ENCODE measurements at places on chromosomes 2 and 18.

- no peak for DNase-seq
Measured at GRCh38 chr2:69890881-69891280, 2.9 kb upstream of the SNRNP27 start.

DNA sequence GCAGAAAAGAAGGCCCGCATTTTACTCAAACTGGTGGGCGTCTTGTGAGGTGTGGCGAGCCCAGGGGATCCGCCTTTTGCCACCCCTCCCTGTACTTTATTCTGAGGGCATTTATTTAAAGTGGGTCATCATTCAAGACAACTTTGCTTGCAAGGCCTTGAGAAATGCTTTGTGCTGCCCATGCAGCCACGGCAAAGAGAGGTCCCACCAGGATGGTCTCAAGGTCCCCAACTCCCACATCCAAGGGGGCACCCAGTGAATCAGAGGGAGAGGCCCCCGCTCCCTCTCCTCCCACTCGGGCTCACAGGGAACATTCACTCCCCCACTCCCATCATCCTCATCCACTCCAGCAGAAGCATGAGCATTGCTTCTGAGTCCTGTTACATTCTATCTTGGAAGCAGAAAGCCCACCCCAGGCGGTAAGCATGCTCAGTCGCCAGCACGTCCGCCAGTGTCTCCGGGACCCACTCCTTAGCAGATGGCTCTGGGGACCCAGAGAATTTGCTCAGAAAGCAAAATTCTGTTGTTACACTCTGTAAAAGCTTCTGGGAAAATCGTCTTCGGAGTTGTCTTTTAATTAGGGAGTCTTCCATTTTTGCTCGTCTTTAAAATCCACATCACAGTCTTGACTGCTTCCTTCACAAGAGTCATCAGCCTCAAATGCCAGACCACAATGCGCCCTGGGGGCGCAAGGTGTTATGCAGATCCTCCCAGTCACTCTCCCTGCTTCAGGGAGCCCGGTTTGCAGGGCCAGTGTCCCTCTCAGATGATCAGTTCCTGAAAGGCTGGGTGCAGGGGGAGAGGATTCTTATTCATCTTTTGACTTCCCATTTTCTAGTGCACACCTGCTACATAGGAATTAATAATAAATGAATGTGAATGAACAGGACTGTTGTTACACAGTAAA is 99.4 kb upstream of the NCK2 start:
- no peak for DNase-seq

DNA sequence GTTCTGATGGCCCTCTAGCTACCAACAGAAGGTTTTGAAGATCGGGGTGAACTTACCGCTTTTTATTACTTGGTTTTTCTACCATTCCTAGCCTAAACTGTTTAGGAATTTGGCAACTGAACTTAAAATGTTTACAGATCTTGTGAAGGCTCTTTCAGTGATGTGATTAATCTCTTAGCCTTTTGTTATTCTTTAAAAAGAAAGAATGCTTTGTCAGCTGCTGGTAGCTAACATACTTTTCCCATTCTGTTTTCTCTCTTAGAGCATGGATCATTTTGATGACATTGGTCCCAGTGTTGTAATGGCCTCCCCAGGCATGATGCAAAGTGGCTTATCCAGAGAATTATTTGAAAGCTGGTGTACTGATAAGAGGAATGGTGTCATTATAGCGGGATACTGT is 18.1 kb downstream of the CPSF3 start:
- DNase-seq: no peak

- no peak for DNase-seq
Measured at GRCh38 chr2:168089200-168089599, 158.2 kb downstream of the STK39 start.

GRCh38 chr2:20514596-20515269 is 67.9 kb downstream of the RHOB start:
- peak; percentile 91 for DNase-seq

DNA sequence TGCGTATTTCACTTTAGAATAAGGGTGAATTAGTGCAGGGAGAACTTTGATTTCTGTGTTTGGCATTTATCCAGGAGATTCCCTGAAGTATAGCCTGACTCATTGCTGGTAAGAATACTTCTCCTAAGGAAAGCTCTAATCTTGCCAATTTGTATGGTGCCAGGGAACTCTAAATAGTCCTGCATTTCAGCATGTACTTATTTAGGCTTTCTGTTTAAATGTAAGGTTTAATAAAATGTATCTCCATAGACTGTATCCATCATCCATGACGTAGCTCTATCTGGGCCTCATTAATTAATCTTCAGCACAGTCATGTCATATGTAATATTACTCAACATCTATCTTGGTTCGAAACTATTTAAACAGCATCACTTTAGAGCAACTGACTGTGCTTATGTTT is 127.7 kb downstream of the DOK6 start:
- peak; percentile 33 for DNase-seq

GRCh38 chr2:96531872-96532505 is 4.6 kb upstream of the ARID5A start:
- DNase-seq: peak; percentile 100

GRCh38 chr2:208541461-208541988 is 134.9 kb downstream of the PTH2R start:
- no peak for DNase-seq

DNA sequence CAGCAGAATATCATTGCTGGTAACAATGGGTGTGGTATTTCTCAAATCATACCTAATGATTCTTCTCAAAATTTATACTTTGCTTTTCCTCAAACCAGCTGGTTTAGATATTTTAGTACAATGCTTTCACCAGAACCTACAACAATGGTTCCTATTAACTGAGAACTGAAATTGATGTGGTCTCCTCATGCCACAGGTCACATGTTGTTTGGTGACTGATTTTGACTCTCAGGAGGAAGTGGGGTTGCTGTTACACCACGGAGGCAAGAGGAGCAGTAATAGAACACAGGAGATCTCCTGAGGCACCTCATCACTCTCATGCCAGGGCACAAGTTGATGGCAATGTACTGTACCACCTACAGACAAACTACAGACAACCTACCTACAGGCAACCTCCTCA is 3.0 kb upstream of the CEP68 start:
- no peak for DNase-seq

GRCh38 chr2:42828487-42829425 is 36.4 kb upstream of the HAAO start:
- no peak for DNase-seq

DNA sequence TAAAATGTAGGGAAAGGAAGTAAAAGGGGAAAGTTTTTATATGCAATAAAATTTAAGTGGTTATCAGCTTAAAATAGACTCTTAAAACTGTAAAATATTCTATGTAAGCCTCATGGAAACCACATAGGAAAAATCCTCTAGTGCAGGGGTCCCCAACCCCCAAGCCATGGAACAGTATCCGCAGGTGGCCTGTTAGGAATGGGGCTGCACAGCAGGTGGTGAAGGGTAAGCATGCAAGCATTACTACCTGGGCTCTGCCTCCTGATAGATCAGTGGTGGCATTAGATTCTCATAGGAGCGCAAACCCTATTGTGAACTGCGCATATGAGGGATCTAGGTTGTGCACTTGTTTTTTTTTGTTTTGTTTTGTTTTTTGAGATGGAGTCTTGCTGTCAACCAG is 1409.3 kb upstream of the CDH2 start:
- no peak for DNase-seq

DNA sequence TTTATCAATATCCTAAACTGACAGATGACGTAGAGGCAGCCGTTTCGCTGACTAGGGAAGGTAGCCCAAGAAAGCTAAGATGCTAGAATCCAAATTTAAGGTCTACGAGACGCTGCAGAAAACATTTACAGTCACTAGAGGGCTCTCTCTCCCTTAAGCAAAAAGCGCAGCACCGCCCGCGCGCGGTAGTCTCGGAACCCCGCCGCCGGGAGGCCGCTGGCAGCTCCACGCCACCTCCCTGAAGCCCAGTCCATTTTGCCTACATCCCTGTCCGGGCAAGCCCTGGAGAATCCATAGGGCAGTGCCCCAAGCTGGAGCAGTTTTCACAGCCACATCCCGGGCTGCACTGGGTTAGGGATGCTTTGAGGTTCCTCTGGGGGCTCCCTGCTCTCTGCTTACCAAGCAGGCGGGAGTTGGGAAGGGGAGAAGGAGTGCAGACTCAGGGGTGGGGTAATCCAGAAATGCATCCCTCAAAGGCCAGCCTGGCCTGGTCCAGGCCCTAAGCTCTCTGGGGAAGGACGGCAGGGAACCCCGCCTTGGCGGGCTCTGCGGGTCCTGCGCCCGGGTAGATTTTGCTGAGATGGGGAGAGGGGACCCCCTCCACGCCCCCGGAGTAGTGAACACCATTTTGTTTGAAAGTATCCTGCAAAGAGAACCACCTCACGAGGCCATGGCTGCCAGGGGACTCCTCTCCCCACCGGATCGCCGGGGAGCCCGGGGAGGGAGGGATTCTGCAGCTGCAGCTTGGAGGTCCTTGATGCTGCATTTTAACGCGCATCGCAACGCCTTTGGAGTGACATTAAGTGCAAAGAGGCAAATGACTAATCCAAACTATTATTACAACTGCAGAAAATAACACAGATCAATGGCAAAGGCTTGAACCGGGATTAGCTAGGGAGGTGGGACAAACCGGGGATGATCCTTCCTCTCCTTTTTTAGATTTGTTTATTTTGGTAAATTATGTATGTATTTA is 1.3 kb upstream of the DPYSL5 start:
- DNase-seq: peak; percentile 22

Measured in fibroblast of skin of left quadriceps (primary cell).